Cardiac muscle cell (in vitro differentiated cells and primary cell): ENCODE measurements at places on chromosomes 2 and 18. TPM values are rescaled to one million over a fixed set of nuclear protein-coding genes. Genes with fewer than 3 reads are reported as not detected.

DNA sequence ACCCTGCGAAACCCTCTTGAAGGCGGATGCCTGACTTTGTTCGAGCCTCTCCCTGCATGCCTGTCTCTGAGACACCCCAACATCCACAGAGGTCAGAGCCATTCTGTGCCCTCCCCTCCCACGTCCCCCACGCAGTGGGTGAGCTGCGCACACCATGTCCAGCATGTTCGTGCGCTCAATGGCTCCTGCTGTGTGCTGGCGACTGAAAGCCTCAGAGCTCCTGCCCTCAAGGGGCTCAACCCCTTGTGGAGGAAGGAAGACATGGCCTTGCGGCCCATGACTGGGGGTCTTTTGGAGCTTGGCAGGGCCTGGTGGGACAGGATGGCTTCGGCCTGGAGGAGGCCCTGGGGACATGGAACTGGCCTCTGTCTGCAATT, 45.7 kb downstream of the ANKMY1 start:
- DNase-seq: no peak

- peak; percentile 45 for DNase-seq
Observed at GRCh38 chr18:76493213-76494161, 1.6 kb downstream of the ZNF516 start.

DNA sequence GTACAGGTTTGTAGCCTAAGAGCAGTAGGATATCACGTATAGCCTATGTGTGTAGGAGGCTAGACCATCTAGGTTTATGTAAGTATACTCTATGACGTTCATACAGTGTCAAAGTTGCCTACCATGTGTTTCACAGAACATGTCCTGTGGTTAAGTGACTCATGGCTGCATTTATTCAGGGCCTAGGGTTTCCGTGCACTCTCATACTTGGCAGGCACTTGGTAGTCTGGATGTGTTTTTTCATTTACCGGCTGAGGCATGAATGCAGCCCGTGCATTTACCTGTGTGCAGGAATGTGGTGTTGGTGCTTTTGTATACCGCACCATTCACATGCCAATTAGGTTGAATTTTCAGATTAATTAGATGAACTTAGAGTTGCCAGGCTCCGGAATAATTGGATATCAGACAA, 43.4 kb downstream of the MYL12B start:
- DNase-seq: no peak

GRCh38 chr2:15733867-15734673, 142.4 kb downstream of the DDX1 start:
- DNase-seq: no peak

TMEM247 gene
- not detected in 2 replicates for total RNA-seq

KIAA2012 gene
- 0.21 TPM in 1 of 2 replicates, not detected in the other for total RNA-seq
